ENCODE measurements at places on chromosomes 7 and 10.

GRCh38 chr10:74906611-74907198 is 80.3 kb downstream of the KAT6B start:
- DNase-seq = no peak

- no peak for DNase-seq
Observed at GRCh38 chr7:82678716-82679115, 235.1 kb upstream of the CACNA2D1 start.

DNA sequence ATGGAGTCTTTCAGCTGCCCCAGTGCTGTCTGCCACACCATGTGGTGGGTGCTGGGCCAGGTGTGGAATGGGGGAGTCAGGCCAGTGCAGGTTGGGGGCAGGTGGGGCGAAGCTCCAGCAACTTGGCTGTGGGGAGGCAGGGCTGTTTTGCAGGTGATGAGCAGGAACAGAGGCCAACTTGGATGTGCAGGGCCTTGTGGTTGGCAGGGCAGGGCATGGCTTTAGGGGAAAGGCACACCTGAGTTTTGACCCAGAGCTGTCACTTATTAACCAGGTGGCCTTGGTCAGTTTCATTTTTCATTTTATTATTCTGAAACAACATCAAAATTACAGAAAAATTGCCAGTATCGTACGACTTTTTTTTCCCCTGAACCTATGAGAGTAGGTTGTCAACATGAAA is 1.1 kb upstream of the SFTPA2 start:
- DNase-seq = no peak

- DNase-seq = no peak
Observed at GRCh38 chr10:77424257-77424656, 213.4 kb downstream of the KCNMA1 start.

GRCh38 chr10:77207828-77208185 is 429.8 kb downstream of the KCNMA1 start:
- no peak for DNase-seq

DNA sequence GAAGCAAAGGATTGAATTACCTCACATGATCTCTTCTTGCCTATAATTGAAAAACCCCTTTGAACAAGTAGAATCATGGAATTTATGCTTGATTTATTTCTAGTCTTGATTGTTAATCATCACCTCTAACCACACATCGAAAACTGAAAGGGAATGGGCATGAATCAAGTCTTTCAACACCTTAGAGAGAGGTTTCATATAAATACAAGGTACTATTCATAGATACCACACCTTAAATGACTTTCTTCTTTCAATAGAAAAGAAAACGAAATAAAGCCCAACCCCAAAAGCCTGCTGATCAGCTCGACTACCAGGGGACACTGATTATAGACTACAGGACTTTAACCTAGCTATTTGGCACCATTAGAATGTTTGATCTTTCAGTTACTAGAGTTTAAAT is 128.6 kb upstream of the PTPRZ1 start:
- DNase-seq = no peak

- DNase-seq = no peak
Observed at GRCh38 chr10:18100669-18101068, 39.6 kb upstream of the CACNB2 start.
